ENCODE measurements at places on chromosomes 3 and 15.

GRCh38 chr3:6667354-6667753 is 193.6 kb upstream of the GRM7 start:
- H3K36me3 ChIP-seq = no peaks in the 10 kb centered on the region
- no peak for DNase-seq
- no peaks in the 10 kb centered on the region for H3K4me1 ChIP-seq
- H3K27me3 ChIP-seq = no peaks in the 10 kb centered on the region
- H3K27ac ChIP-seq = no peak overlapping the region

GRCh38 chr3:134911586-134912548 is 116.8 kb downstream of the EPHB1 start:
- no peak for DNase-seq
- no peaks in the 10 kb centered on the region for H3K27me3 ChIP-seq
- H3K4me1 ChIP-seq = no peaks in the 10 kb centered on the region
- H3K27ac ChIP-seq = no peak overlapping the region
- no peak overlapping the region for H3K4me3 ChIP-seq

- no peaks in the 10 kb centered on the region for H3K27me3 ChIP-seq
- no peak for DNase-seq
- H3K4me1 ChIP-seq = no peaks in the 10 kb centered on the region
- H3K36me3 ChIP-seq = no peaks in the 10 kb centered on the region
These were observed 849.7 kb downstream of the TBL1XR1 start for GRCh38 chr3:176347424-176348146.

DNA sequence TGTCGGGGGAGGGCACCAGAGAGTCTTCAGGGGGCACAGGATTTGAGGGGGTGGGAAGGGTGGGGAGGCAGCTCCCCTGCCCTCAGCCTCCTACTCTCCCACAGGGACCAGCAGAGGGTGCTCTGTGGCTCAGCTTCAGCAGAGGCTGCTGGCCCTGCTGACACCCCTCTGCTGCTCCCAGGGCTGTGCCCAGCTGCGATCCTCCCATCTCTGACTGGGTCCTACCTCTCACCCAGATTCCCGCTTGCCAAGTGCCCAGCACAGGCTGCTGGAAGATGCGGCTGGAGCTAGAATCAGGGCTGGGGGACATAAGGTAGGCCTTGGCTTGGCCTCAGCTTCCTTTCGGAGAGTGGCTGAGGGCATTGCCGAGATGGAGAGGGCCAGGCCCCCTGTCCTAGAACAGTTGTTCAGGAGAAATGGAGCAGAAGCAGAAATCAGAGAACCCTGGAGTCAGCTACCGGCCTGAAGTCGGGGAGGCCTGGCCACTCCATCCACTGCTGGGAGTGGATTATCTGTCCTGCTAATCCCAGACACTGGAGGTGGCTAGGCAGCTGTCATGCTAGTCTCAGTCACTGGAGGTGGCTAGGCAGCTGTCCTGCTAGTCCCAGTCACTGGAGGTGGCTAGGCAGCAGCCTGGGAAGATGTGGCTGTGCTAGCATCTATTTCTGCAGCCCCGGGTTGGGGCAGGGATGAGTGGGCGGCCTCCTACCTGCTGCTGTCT is 3.9 kb downstream of the GRM2 start:
- no peak overlapping the region for H3K27ac ChIP-seq
- no peaks in the 10 kb centered on the region for H3K27me3 ChIP-seq
- peaks cover 13% of the 10 kb centered on the region for H3K4me1 ChIP-seq
- H3K36me3 ChIP-seq = no peaks in the 10 kb centered on the region
